Endodermal cell (in vitro differentiated cells): ENCODE measurements at places on chromosomes 3 and 15. TPM values are rescaled to one million over a fixed set of nuclear protein-coding genes. Genes with fewer than 3 reads are reported as not detected.

Gene MYZAP
- total RNA-seq: 0.22 to 0.54 TPM in 2 of 3 replicates, not detected in the other

Gene GNAI2
- 268 and 278 TPM in 2 replicates for total RNA-seq

Gene FBXO40
- not detected in 3 replicates for total RNA-seq

Gene C3orf49
- not detected in 3 replicates for total RNA-seq

Gene FSD2
- total RNA-seq: not detected in 3 replicates

Gene CIDEC
- not detected in 2 replicates for total RNA-seq

Gene GLCE
- 14.5 to 17.5 TPM (median 17.2 TPM) in 3 replicates for total RNA-seq

Gene CHL1
- 2.8 to 4.0 TPM (median 3.2 TPM) in 3 replicates for total RNA-seq

Gene SPATA12
- 0.19 TPM in 1 of 3 replicates, not detected in the others for total RNA-seq
